ENCODE measurements at places on chromosomes 1 and 21.

DNA sequence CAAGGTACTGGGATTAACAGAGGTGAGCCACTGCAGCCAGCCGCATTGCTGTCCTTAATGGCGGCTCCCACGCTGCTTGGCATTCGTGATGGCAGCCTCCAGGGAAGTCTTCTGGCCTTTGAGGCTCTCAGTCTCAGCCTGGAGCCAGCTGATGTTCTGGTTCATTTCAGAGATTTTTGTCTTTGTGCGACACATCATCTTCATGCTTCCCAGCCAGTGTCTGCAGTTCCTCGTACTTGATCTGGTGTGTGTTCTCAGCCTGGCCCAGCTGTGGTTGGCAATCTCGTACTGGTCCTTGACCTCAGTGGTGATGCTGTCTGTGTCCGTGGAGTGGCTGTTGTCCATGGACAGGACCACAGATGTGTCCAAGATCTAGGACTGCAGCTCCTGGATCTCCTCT, 11.7 kb downstream of the SNRPE start:
- DNase-seq, result no peak

DNA sequence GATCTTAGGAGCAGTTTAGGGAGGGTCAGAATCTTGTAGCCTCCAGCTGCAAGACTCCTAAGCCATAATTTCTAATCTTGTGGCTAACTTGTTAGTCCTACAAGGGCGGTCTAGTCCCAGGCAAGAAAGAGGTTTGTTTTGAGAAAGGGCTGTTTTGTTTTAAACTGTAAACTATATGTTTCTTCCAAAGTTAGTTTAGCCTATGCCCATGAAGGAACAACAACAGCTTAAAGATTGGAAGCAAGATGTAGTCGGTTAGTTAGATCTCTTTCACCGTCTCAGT, 62.0 kb downstream of the SLC16A1 start:
- no peak for DNase-seq

DNA sequence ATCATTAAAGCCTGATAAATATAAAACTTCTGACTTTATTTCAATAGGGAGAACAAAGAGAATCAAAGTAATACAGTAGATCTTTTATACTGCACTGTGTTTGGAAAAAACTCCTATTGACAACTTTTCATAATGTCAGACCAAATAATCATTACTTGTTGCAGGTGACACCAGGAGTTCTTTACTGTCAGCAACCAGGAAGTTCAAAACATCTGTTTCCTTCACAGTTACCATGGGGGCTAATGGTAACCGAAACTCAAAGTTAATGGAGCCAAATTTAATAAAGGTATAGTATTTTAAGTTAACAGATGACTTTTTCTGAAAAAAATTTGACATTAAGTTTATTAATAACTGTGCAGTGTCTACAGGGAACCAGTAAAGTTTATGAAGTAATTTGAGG, 10.6 kb downstream of the EFCAB7 start:
- no peak for DNase-seq

DNA sequence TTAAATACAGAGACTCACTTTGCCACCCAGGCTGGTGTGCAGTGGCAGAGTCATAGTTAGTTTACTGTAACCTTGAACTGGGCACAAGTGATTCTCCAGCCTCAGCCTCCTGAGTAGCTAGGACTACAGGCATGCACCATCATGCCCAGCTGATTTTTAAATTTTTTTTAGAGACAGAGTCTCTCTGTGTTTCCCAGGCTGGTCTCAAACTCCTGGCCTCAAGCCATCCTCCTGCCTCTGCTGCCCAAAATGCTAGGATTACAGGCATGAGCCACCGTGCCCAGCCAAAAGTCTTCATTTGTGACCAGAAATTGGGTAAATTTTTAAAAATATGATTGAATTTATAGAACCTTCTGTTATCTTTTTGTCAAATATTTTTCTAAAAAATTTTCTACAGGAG, 17.9 kb upstream of the TARS2 start:
- no peak for DNase-seq

- DNase-seq, result peak; percentile 35
Observed at GRCh38 chr1:19643602-19644394, at the start of gene NBL1. NBL1 (plus strand) TSS chr1:19644311; CDS start chr1:19655031, 10,720 bp downstream.

- no peak for DNase-seq
Observed at GRCh38 chr1:198903203-198903602, 264.4 kb downstream of the PTPRC start.

GRCh38 chr1:97660431-97661105, 260.3 kb downstream of the DPYD start:
- DNase-seq, result no peak

DNA sequence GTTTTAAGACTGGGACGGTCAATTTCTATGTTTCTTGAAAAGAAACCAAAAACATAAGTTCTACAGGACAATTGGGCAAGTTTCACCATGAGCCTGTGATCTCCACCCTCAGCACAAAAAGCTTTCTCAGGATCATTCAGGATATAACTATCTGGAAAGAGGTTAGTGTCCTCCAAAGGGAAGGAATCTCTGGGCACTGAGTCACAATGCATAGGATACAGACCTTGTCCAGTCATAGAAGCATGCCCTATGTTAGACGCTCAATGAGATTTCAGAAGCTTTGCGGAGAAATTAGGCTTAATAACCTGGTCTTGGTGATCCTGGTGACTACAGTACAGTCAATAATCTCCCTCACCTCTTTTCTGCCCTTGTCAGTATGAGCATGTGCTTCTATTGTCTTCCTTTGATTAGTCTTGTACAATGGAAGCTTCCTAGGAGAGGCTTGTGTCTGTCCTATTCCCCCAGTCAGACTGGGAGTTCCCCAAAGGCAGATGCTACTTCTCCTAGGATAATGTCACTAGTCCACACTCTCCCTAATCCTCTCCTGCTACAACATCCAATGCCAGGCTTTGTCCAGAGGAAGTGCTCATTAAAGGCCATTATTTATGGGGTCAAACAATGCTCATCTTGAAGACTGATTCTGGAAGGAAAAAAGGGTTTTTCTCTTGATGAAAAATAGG, 97.4 kb downstream of the KCNH1 start:
- DNase-seq, result no peak

GRCh38 chr1:107454791-107455190, 314.0 kb downstream of the NTNG1 start:
- no peak for DNase-seq

DNA sequence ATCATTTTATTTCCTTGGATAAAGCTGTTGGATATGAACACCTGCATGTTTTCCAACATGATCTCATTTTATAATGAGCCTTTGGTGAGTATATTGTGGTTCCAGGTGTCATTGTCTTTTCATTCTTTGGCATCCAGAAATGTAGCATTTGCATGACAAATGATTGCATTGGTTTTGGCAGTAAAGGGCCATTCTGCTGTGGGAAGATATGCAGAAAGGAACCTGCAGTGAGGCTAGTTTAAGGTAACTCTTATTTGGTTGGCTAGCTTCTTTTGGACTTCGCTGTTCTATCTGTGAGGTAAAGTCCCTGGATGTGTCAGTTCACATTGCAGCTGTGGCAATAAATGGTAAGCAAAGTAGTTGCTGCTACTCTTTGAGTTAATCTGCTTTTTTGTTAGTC, 343.0 kb downstream of the AMY1C start:
- DNase-seq, result no peak

DNA sequence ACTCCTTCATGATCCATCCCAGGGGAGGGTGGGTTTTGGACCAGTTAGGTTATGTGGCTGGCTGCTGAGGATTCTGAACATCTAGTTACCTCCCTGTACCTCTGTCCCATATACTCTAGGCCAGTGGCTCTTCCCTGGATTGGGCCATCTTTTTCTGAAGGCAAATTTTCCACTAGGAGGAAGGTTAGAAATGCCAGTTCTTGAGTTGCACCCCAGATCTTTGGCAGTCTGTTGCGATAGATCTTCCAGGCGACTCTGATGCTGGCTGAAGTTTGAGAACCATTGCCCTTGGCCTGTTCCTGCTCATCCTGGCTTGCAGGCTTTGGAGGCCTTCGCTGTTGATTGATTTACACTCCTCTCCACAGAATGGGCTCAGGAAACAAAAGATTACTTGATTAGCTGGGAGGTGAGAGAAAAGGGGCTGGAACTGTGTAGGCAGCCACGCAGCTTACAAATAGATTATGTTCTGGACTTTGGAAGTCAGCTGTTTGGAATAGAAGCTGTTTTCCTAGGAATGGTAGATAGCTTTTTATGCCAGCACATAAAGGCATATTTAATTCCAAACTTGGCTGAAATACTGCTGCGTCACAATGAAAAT, 110.1 kb downstream of the MRPS6 start:
- no peak for DNase-seq

DNA sequence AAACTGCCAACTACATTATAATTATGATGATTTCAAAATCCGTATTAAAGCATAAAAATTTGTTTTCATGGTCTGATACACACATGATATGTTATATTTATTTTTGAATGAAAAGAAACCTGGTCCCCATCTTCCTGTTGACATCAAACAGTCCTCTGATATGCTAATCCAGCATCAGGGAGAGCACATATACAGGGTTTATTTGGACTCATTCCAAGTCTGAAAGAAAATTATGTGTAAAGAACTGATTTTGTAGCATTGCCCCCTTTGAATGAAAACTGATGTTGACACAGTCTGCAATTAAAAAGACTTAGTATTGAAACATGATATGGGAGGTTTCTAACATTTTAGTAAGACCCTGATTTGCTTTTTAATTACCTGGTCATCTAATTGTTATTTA, 119.4 kb downstream of the NEK7 start:
- no peak for DNase-seq

- no peak for DNase-seq
Observed at GRCh38 chr1:47587891-47588582, 150.2 kb downstream of the FOXD2 start.

DNA sequence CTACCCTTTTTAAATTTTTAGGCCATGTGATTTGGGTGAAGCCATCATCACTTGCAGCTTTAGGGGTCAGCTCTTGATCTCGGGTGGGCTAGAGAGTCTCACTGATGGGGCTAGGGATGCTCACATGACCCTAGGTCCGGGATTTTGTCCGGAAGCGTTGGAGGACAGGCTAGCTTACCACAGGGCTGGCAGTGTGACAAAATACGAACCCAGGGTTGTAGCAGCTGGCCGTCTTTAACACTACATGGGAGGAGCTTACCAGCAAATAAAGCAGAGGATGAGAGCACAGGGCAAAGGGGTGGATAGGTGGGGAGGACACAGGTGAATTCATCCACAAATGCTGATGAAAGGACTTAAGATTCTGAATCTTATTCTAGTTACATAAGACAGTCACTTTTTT, 21.9 kb downstream of the GPR161 start:
- no peak for DNase-seq

GRCh38 chr1:223208164-223209076, 65.4 kb upstream of the TLR5 start:
- no peak for DNase-seq
